Activated CD8-positive, alpha-beta memory T cell treated with anti-CD3 and anti-CD28 coated beads for 1 hour (primary cell): ENCODE measurements at places on chromosomes 13 and 19.
A peak's percentile ranks its signal among the peaks of the same experiment; 100 is the strongest.

DNA sequence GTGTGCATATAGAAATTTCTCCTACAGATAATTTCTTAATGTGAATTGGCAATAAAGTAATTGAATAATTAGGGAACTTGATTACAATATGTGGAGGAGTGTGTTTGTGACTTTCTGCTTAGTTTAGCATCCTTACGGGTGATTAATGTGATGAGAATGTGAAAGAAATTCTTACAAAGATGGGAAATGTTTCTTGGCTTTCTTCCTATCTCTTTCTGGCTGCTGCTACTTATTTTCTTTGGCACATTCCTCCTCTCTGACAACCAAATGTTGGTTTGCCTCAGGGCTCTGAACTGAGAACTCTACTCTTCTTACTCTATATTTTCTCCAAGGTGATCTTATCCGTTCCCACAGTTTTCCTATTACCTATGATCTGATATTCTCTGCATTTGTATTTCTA, 300.1 kb downstream of the TBC1D4 start:
- no peak for DNase-seq

- no peak for DNase-seq
These were observed 41.0 kb downstream of the POU4F1 start for GRCh38 chr13:78562237-78562889.

DNA sequence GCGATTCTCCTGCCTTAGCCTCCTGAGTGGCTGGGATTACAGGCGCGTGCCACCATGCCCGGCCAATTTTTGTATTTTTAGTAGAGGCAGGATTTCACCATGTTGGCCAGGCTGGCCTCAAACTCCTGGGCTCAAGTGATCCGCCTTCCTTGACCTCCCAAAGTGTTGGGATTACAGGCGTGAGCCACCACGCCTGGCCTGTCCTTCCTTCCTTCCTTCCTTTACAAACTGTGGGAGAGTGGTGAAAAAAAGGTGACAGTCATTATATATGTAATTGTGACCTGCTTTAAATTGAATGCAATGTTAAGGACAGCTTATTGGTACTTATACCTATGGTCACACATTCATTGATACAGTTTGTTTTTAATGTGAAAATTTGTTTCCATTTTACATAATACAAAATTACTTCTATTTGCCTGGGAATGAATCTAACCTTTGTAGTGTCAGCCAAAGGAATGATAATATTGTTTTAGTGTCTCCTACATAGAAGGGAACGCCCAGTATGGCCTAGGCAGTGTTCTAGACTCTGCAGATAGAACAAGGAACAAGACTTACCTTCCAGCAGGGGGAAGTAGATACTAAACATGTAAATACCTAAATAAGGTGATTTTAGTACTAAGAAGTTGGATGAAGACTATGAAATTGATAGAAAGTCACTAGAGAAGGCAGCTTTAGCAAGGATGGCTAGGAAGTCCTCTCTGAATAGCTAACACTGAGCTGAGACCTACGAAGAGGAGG, 146.3 kb downstream of the GGACT start:
- no peak for DNase-seq

DNA sequence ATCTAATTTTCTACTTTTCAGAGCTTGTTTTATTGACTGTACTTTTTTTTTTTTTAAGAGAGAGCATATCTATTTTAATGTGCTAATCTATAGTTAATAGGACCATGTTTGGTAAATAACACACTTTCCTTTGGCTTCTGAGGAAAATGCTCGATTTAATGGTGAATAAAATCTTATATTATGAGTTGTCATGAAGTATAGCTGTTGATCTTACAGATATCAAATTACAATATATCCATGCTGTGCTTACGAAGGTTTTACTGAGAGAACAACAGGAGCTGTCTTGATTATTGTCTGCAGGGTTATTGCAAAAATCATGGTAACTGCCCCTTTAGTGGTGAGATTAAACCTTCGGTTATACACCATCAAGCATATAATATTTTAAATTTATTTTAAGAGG, 29.6 kb downstream of the URI1 start:
- no peak for DNase-seq

- DNase-seq, result no peak
These were observed 11.6 kb upstream of the FPR3 start for GRCh38 chr19:51783372-51783771.

GRCh38 chr13:43375797-43376465, 352.5 kb downstream of the DNAJC15 start:
- no peak for DNase-seq

DNA sequence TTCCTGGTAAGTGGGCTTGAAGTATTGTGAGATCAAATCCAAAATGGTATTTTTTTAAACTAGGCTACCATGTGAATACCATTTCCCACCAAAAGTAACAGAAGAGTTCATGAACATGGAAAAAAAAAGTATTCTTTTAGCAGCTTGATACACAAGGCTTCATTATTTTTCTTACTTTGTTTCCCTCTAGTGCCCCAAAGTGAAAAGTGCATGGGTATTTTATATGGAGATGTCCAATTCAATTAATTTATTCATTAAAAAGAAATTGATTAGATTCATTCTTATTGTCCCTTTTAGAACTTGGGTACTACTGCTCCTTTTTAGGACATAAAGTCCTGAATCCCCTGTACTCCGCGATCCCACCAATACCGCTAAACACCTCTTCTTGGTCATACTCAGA, 28.6 kb upstream of the SCEL start:
- no peak for DNase-seq

DNA sequence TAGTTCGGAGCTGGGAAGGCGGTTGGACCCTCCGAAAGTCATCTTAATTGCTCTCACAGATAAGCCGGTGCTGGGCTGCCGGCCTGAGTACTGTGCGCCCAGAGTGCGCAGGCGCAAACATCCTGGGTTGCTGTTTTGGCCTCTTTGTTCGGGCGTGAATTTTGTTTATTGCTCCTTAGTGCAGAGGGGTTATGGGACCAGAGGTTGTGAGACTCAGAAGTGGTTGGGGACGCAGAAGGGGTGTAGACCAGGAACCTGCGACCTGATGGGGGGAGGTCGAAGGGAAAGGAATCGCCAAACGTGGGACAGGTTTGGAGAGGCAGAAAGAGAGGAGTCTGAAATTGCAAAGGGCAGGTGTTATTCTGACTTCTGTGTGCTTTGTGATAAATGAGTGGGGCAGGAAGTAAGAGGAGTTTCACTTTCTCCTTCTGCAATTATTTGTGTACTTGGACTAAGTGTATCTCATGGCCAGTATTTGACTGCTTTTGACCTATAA, 607 bp upstream of the ZNF566 start:
- DNase-seq, result peak; percentile 51
